ENCODE measurements at places on chromosomes 4 and X.

DNA sequence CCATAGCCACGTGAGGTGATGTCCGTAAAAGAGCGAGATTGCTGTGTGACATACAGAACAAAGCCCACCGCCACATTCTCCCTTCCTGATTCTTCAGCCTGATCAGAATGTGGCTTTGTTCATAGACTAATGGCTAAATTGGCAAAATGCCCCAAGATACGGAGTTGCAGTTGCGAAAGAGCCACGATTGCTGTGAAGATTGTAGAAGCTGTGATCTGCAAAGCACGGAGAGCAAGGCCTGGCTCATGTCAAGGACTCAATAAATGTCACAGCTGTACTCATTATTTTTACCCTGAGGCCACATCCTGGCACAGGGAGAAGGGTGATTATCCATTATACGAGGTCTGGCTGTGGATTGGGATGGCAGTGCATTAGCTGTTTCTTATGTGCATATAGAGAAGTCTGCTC lies 34.2 kb downstream of the ARSD start:
- DNase-seq = peak; percentile 81

DNA sequence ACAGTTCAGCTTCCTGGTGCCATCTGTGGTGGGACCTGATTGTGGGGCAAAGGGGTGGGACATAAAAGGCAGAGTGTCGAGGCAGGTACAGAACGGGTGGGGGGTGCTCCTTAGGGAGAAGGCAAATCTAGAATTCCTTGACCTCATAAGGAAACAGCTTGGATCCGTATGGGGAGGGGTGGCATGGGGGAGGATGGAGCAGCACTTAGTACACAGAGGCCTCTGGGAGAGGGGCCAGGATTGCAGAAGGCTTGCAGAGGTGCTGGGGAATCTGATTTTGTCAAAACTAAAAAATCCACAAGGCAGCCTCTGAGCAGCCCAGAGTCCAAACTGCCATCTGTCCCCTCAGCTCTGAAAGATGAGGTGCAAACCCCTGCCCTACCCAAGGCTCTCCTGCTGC lies 2.3 kb upstream of the EMD start:
- DNase-seq = no peak

GRCh38 chrX:24494647-24495075 lies 29.6 kb downstream of the PDK3 start:
- peak; percentile 29 for DNase-seq

GRCh38 chr4:107579099-107579498 lies 140.9 kb downstream of the PAPSS1 start:
- no peak for DNase-seq

DNA sequence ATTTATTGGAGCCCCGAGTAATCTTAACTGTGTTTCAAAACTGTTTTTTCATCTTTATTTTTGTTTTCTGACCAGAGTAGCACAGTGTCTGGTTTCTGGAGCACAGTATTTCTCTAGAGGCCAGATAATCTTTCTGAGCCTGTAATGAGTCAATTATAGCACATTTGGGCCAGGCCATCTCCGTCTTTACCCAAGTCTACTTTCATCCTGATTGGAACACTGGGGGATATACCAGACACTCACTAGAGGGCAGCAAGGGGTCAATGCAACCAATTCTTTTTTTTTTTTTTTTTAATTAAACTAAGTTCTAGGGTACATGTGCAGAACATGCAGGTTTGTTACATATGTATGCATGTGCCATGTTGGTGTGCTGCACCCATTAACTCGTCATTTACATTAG lies 282.0 kb downstream of the ARHGAP24 start:
- DNase-seq = no peak

- DNase-seq = no peak
Observed at GRCh38 chr4:10080589-10081217, 35.9 kb downstream of the WDR1 start.
